Left renal pelvis (tissue), 4 donors: ENCODE measurements at places on chromosomes 6 and 20. TPM values are rescaled to one million over a fixed set of nuclear protein-coding genes. Genes with fewer than 3 reads are reported as not detected.

HLA-DQA1 gene
- polyA plus RNA-seq = 3.8 TPM

PPP1R16B gene
- 7.5 TPM for polyA plus RNA-seq

COX4I2 gene
- polyA plus RNA-seq = 2.4 TPM

HTR1E gene
- polyA plus RNA-seq = 0.89 TPM

DNA sequence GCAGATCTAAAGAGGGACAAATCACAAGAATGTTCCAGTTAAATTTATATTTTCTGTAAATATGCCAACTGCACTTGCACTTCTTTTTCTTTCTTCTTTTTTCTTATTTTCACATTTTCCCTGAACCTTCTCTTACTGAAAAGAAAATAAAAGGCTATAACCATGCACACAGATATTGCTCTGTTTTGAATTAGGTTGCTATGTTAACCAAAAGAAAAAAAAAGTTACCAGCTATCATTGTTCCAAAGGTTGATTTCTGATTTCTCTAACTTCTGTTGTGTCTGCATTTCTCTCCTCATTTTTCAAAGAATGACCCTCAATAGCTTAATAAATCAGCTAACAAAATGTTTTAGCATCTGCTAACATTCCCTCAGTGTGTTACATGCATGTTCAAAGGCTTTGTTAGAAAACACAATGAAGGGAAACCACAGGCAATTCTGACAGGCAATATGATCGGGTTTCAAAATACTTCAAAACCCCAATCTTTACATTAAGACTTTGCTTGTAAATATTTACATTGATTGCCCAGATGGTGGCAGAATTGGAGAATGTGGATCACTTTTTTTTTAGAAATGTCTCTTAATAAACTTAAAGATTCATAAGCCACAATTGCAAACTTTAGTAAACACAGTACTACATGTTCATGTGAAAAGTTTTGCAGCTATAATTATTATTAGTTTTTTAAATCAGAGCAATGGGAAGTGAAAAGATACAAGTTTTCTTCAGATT is 928.3 kb upstream of the FLRT3 start:
- no peak for DNase-seq

- no peak for DNase-seq
Observed at GRCh38 chr6:148044921-148045320, 297.7 kb upstream of the SASH1 start.

DNA sequence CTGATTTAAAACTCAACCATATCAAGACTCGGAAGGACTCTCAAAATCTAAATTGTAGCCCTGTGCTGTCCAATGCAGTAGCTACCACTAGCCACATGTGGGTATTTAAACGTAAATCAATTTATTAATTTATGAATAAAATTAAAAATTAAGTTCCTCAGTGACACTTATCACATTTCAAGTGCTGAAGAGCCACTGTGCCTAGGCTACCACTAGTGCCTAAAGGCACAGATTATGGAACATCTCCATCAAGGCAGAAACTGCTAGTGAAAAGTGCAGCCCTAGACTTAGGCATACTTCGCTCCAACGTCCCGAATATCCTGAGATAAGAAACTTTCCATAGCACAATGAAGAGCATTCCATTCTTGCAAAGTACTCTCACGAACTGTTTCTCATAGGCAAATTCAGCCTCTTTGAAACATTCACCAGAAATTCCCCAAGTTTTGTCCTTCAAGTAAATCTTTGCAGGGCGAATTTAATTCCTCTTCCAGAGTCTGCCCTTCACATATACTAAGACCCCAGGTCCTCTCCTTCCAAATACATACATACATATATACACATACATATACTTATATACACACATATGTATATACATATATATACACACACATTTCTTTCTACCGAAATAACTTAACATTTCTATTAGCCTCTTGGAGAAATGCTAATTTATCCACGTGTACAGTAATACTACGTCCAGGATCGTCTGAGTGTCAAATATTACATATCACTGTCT is 1.3 kb downstream of the SUPT3H start:
- DNase-seq = no peak

DNA sequence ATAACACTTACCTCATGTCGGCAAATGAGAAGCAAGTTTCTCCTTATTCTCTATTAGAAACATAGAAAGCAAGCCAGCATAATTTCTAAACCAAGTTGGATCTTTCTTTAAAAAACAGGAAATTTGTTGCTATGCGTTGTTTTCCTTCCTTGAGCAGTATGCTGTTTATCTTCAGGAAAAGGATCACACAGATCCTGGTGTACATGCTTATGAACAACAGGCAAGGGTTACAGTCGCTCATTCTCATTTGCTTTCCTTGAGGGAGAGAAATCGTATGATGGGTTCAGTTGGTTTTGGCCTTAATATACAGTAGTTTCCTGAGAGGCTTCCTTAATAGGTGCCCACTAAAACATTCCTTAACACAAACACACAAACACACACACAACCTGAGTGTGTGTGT is 118.8 kb downstream of the FYN start:
- no peak for DNase-seq

- DNase-seq = no peak
Observed at GRCh38 chr20:44471481-44471882, 4.2 kb upstream of the TTPAL start.

GRCh38 chr6:168611691-168612090 is 170.7 kb downstream of the SMOC2 start:
- DNase-seq = no peak

DNA sequence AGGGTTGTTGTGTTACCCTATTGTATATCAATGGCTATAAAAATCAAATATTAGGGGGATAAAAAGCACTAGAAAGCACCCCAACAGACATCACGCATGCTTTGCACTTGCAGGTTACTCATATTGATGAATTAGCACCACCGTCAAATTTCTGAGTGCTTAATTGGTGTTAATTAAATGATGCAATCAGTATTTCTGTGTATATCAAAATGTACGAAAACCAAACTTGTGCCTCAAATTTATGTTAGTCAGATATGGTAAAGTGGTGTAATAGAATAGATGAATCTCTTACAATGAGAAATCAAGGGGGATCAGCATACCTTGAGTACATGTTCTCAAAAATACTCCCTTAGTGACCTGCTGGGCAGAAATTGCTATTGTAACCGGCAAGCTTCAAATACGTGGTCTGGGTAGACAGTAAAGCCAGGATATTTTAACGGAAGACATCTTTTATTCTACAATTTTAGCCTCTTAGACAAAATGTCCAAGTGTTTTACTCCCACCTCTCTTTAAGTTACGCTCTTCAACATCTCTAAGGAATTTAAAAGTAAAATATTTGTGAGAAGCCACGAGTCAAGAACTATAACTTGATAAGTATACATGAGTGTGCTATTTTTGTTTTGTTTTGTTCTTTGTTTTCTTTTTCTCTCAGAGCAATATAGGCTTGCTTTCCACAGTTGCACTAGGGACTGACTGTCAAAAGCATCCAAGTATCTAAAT is 166.0 kb downstream of the QKI start:
- no peak for DNase-seq

DNA sequence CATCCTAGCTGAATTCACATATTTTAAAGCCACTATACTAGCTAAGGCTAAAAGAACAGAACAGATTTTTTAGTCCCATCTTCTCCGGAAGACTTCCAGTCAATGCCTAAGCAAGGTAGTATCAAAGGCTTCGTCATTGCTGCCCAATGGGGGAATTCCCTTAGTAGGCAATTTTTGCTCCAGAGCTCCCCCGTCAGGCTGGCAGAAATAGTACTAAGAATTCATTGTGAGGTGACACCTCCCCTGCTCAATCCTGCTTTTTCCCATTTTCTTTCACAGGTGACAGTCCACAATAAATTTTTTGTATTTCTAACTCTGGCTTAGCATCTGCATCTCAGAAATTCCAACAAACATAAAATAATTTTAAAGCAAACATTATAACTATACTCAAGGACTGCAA is 52.8 kb upstream of the SRSF6 start:
- DNase-seq = no peak

DNA sequence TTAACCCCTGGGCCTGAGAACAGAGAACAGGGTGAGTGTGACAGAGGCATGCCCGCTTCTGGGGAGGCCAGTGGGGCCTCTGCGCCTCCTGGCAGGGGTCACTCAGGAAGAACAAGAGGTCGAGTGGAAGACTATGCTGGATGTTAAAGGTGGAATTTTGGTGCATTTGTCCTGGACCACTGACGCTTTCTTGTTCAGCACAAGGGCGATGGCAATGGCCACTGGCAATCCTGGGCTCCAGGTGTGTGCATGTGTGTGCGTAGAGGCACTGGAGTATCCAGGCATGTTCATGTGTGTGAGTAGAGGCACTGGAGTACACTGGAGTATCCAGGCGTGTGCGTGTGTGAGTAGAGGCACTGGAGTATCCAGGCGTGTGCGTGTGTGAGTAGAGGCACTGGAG is 23.5 kb upstream of the NPBWR2 start:
- no peak for DNase-seq

DNA sequence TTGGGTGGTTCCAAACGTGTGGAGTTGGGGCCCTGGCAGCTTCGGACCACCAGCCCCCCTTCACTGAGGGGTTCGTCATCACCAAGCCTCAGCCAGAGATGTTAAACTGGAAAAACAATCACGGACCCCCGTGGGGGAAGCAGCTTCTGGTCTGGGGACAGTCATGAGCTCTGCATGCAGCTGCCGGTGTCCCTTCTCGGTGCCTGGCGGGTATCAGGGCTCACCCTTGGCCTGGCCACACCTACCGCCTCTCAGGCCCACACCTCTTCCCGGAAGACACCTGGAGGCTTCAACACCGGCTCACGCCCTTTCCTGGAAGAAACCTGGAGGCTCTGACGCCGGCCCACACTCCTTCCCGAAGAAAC is 77.8 kb upstream of the BHLHE23 start:
- DNase-seq = no peak

DNA sequence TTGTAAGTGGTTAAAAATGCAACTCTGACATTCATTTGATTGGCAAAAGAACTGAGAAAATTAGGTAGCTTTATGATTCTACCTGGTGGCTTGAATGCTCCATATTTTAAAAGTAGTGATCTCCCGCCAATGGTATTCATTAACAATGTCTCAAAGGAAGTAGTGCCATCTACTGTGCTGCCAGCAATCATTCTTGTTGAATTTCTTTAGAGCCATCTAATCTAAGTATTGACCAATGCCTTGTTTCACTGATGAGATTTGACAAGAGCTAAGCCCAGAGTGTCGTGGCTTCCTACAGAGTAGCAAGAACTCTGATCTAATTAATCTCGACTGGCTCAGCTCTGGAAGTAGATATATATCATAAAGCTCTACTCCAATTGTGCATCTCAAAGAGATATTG is 696.7 kb downstream of the C6orf118 start:
- no peak for DNase-seq

DNA sequence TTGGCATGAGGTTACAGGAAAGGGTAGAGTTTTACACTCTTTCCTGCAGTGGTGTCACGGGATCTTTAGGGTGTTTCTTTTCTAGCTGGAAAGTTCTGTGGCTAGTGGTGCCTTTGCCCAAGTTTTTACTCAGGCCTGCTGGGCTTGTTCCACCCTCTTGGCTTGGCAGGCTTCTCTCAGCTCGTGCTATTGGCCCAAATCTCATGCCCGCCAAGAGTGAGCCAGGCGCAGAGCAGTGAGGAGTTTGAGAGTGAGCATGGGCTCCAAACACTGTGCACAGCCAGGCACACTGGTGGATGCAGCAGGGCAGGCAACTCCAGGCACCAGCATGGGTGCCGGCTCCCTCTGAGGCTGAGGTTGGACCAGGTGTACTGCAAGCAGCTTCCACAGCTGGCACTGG is 206.5 kb downstream of the SAMD5 start:
- DNase-seq = no peak

DNA sequence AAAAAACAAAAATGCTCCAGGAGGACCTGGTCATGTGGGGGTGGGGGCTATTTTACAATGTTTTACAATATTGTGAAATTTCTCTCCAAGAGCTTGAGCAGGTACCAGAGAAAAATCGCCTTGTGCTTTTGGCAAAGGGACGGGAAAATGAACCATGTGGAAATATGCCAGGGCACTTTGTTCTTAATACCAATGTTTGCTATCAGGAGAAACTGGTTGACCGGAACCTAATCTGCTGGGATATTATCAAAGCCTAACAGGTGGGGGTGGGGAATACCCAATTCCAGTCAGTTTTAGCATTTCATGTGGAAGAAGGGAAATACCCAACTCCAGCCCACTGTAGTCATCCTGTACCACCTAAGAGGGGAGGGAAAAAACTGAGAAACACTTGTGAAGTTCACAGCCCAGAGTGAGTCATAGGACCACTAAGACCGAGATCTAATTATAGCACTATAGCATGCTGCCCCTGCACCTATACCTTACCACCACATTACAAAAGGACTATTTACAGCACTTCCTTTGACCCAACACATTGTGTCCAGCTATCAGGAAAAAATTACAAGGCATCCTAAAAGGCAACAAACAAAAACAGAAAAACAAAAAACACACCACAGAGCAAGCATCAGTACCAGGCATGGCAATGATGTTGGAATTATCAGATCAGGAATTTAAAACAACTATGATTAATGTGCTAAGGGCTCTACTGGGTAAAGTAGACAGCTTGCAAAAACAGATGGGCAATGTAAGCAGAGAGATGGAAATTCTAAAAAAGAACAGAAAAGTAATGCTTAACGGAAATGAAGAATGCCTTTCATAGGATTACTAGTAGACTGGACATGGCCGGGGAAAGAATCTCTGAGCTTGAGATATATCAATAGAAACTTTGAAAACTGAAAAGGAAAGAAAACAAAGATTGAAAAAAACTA is 84.1 kb upstream of the POPDC3 start:
- DNase-seq = no peak

DNA sequence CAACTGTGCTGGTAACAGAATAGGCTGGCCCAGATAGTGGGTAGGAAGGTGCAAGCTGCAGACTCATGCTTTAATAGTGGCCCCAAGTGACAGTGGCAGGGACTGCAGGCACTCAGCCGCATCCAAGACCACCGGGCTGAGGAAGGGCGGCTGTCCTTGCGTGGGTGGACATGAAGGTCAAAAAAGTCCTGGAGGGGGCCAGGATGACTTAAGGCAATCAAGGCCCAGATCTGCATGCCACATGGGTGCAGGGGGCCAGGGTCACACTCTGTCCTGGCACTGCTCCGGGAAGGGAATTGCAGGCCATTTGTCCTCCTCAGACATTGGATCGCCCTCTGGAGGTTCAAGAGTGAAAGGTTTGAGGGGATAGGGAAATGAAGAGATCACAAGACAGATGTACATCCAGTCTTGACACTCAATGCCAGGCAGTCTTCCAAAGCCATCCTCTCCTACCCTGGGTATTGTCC is 10.4 kb upstream of the VNN2 start:
- DNase-seq = no peak

DNA sequence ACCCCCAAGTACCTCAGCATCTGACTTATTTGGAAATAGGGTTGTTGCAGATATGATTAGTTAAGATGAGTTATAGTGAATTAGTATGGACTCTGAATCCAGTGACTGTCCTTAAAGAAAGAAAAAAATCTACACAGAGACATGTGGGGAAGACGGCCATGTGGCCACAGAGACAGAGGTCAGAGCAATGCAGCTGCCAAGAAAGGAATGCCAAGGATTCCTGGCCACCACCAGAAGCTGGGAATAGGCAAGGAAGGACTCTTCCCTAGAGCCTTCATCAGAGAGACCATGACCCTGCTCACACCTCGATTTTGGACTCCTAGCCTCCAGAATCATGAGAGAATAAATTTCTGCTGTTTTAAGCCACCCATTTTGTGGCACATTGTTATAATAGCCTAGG is 81.8 kb downstream of the FYN start:
- DNase-seq = no peak

- no peak for DNase-seq
Observed at GRCh38 chr6:108896111-108896661, 48.0 kb downstream of the ARMC2 start.

GRCh38 chr6:75932067-75932466 is 140.4 kb downstream of the IMPG1 start:
- no peak for DNase-seq

GRCh38 chr6:141248021-141248799 is 884.5 kb upstream of the GJE1 start:
- peak; percentile 15 for DNase-seq

- no peak for DNase-seq
Observed at GRCh38 chr6:135475292-135475886, 22.2 kb downstream of the AHI1 start.
